ENCODE measurements at places on chromosomes 11 and 22.
A peak's percentile ranks its signal among the peaks of the same experiment; 100 is the strongest.

DNA sequence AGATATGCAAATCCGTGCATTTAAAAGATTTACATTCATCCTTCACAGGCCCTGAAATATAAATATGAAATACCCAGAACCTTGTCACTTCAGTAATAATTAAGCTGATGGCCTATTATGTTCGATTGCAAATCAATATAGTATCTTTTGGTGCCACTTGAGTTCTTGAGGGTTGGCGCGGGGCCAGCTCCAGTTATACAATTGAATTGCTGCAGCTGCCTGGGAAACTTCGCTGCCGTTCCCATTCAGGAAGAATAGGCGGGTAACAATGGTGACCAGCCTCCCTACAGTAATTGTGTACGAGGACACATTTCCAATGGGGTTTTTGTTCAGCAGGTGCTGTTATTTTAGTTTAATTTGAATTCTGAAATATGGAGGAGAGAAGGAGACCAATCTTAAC, 451.2 kb downstream of the INSC start:
- no peak for DNase-seq

GRCh38 chr22:38675833-38676232, 5.9 kb upstream of the TOMM22 start:
- DNase-seq, result no peak

- peak; percentile 20 for DNase-seq
Measured at GRCh38 chr22:45903355-45904135, 73.4 kb downstream of the WNT7B start.

- no peak for DNase-seq
Measured at GRCh38 chr22:22746963-22747933, 102.8 kb downstream of the GGTLC2 start.

DNA sequence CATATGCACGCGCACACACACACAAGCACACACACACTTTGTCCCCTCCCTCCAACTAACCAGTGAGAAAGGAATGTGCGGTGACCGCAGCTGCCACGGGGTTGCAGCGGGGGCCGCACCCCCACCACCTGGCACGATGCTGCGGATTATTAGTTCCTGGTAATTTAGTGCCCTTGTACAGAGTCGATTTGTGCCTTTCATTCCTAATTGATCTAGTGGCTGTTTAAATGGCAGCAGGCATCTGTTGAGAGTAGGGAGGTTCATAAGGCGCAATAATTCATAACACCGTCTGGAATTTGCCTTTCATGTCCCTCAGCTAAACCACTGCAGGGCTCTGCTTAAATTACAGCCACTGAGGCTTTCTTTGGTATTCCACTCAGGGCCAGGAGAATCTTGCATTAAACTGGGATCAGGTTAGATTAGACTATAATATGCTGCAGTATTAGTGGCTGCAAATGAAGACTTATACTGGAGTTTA, 113.7 kb downstream of the FEZ1 start:
- no peak for DNase-seq

DNA sequence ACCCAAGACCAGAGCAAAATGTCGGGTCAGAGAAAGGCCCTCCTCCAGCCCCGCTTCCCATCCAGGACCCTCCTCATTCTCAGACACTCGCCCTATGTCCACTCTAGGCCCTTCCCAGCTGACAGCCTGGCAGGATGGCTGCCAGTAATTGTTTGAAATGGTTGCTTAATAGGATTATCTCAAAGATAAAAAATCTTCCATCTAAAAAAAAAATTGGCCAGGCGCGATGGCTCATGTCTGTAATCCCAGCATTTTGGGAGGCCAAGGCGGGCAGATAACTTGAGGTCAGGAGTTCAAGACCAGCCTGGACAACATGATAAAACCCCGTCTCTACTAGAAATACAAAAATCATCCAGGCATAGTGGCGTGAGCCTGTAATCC, 32.4 kb downstream of the SCGB1A1 start:
- no peak for DNase-seq
